Cerebellar nuclear complex (tissue), 1 donor: ENCODE measurements at places on chromosomes 1 and 21.

DNA sequence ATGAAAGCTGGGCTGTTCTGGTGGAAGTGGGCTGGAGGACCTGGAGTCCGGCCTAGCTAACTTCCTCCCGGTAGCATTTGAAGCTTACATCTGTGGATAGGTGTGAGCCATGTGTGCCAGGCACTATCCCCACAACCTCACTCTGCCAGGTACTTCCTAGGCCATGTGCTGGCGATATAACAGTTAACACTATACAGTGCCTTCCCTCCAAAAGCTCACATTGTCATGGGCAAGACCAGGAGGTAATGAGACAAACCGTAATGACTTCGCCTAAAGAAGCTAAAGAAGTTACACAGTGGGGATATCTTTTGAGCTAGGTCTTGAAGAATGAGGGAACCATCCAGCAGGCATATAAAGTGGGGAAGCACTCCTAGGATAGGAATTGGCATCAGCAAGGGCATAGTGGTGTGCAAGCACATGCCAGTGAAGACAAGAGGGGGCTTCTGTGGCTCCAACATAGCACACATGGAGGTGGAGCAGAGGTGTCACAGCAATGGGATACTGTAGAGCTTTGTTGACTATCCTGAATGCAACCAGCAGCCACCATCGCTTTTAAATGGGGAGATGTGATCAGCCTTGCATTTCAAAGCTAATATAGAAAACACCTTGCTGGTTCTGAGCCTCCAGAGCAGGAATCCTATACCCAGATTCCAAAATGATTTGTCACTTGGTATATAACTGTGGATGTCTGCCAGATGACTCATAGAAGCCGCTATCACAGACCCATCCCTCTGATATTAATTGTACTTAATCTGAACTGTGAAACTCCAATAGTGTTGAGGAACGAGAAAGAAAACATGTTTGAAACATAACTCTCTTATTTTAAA is 466.3 kb downstream of the LMO4 start:
- no peak for DNase-seq

GRCh38 chr1:1132956-1133750 is 17.3 kb upstream of the C1orf159 start:
- no peak for DNase-seq

GRCh38 chr1:206723462-206723804 is 38.7 kb downstream of the MAPKAPK2 start:
- DNase-seq, result no peak

GRCh38 chr21:18041012-18041411 is 203.6 kb upstream of the CHODL start:
- no peak for DNase-seq

GRCh38 chr1:214123061-214123784 is 135.4 kb downstream of the PROX1 start:
- DNase-seq, result no peak

DNA sequence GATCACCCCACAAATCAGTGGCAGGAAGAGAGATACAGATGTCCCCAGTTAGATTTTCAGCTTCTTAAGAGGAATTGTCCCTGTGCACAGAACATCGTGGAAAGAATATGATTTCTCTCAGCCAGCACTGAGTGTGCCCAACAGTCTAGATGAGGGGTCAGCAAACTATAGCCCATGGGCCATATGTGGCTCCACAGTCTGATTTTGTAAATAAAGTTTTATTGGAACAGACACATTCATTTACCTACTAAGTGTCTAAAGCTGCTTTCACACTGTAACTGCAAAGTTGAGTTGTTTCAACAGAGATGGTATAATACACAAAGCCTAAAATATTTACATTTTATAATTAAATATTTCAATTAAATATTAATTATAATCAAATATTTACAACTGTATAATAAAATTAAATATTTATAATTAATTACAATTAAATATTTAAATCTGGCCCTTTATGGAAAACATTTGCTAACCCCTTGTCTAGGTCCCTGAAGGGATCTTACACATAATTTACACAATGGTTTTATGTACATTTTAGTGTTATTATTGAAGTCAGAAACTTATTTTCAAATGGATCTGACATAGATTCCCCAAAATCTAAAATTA is 407.6 kb downstream of the PTPRU start:
- DNase-seq, result no peak

DNA sequence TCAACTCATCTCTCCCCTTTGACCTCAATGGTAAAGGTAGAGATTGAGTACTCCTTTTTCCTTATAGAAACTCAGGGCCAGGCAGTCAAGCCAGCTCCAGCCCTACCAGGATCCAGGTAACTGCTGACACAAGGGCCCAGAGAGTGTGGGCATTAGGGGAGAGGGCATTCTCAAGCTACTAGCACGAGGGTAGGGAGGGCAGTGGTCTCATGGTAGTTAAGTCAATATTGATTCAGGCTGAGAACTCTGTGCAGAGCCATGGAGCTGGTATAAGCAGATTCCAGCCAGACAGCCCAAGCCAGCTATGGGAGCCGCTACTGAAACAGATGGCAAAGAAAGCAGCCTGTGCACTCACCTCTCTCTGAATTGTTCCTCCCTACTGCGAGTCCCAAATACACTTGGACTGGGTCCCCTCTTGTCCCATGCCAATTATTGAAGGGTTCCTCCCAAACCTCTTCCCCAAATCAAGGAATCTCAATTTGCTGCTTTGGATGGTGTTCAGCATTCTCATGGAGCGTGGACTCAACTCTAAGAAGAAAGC is 2.8 kb downstream of the PI4KB start:
- DNase-seq, result no peak

DNA sequence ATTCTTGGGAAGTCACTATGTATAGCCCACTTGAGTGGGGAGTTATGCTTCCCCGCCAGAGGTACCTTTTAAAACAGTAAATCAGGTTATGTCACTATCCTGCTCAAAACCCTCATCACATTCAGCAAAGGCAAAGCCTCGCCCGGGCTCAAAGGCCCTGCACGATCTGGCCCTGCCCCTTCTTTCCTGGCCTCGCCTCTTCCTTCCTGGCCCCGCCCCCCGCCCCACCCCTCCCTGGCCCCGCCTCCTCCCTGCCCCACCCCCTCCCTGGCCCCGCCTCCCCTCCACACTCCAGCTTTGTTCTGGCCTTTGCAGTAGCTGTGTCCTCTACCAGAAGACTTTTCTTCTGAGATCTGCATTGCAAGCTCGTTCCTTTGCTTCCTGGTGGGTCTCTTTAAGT is 6.6 kb downstream of the LDLRAD2 start:
- DNase-seq, result no peak

DNA sequence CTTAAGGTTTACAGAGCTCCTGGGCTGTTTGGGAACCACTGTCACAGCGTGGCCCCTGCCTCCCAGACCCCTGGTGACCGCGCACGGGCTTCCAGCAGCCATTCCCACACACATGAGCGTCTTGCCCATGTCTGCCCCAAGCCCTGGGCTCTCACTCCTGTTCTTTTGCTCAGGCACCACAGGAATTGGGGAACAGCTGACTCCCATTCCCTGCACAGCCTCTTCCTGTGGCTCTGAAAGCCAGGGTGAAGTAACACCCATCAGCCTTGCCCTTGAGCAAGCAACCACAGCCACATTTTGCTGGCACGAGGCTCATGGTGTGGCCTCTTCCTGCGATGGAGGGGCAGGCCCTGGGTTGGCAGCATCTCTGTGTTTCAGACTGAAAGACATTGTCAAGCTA is 14.3 kb upstream of the GPR157 start:
- DNase-seq, result no peak

- no peak for DNase-seq
Observed at GRCh38 chr1:245558069-245558468, 403.3 kb downstream of the KIF26B start.

DNA sequence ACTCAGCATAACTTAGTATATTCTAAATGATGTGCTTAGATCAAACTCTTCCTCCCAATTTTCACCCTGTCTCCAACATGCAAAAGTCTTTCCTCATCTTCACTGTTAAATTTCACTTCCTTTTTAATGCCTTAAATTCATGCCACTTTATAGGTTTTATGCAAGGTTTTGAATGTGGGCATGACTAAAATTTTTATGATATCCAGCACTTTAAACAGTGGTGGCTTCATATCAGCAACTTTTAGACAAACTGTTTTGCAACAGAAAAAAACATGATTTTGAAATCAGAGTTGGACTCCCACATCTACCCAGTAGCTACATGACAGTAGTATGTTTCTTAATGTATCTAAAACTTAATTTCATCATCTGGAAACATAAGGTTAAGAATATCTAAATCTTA is 84.7 kb upstream of the ZP4 start:
- no peak for DNase-seq

DNA sequence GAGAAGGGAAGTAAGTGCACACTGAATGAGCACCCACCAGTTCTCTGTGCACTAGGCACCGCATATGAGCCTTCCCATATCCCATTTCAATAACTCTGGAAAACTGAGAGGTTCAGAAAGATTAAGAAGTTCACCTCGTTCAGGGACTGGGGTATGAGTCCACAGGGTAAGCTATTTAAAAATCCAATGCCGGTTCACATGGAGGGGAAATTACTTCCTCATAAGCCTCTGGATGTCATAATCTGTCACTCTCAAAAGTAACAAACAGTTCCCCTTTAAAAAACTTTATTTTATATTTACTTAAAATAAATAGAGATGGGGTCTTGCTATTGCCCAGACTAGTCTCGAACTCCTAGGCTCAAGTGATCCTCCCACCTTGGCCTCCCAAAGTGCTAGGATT is 1.9 kb downstream of the OR2B11 start:
- DNase-seq, result no peak

DNA sequence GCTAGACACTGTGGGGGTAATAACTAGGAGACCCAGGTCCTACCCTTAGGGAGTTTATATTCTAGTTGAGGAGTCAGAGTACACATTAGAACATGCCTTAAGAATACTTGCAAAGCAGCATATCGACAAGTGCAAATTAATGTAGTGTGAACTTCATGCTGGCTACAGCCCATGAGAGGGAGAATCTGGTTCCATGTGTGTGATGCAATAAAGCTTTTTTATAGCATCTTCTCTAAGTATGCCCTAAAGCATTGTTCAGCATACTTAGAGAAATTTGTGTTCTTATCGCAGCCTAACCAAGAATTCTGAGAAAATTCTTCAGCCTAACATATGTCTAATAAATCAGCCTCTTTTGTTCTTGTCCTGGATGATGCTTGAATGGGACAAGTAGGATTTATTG is 95.5 kb downstream of the SDCCAG8 start:
- no peak for DNase-seq

GRCh38 chr1:59755069-59755685 is 59.6 kb upstream of the HOOK1 start:
- DNase-seq, result no peak

GRCh38 chr1:87278825-87279535 is 49.7 kb upstream of the LMO4 start:
- no peak for DNase-seq
